HS-5 (cell line): ENCODE measurements at places on chromosomes 4 and X.

GRCh38 chr4:176790398-176790797, 2.3 kb downstream of the VEGFC start:
- no peak for DNase-seq

DNA sequence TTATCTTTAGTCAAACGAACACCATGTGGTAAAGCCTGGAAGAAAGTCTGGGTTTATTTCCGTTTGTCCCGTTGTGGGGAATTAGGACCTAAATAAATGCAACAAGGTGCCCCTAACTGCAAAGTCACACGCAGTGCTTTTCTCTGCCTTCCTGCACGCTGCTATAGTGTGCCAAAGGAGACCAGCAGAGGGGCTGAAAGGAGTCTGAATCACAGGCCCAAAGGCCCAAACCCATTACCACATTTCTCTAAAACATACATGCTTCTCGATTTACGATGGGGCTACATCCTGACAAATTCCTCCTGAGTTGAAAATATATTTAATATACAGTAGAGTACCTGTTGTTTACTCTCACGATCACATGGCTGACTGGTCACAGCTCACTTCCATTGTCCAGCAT, 4.5 kb downstream of the VEGFC start:
- no peak for DNase-seq

DNA sequence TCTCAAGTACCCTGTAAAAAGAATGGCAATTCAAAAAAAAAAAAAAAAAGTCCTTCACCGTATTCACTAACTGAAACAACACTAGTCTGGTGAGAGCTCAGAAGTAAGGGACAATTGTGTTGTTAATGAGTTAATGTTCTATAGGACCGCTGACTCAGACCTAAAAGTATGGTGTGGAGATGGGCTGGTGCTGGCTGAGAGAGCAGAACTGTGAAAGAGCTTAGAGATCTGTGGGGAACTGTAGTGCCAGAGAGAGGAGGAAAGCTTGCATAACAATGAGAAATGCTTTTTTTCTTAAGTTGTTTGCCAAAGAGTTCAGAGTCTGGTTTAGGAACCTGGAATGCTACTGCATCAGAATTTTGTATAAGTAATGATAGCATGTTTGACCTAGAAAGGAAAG, 65.1 kb downstream of the LHFPL1 start:
- no peak for DNase-seq

DNA sequence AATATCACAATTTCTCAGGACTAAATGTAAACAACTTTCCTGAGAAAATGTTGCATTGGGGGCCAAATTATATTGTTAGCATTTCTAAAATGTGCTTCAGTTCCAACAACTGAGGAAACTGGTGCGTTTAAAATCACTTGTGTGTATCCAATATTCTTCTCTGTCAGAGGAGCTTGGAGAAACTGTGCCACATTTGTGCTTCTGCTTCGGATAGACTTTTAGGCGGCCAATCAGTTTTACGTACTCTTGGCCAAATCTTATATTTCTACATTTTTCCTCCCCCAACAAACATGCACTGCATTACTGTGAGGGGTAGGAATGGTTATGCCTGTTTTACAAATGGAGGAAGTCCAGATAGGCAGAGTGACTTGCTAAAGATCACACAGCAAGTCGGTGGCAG, 27.4 kb upstream of the TRPC5OS start:
- DNase-seq = no peak

GRCh38 chr4:90641861-90642599, 514.8 kb downstream of the CCSER1 start:
- DNase-seq = peak; percentile 3

GRCh38 chr4:99084595-99084994, 4.0 kb downstream of the ADH5 start:
- DNase-seq = no peak

- no peak for DNase-seq
These were observed 13.4 kb downstream of the UFSP2 start for GRCh38 chr4:185412412-185412811.

GRCh38 chrX:120769576-120770341, 105.9 kb downstream of the CT47B1 start:
- peak; percentile 51 for DNase-seq

- DNase-seq = no peak
These were observed 20.8 kb downstream of the ATP5ME start for GRCh38 chr4:653080-653821.

GRCh38 chr4:90118527-90119195, 8.5 kb upstream of the CCSER1 start:
- no peak for DNase-seq

DNA sequence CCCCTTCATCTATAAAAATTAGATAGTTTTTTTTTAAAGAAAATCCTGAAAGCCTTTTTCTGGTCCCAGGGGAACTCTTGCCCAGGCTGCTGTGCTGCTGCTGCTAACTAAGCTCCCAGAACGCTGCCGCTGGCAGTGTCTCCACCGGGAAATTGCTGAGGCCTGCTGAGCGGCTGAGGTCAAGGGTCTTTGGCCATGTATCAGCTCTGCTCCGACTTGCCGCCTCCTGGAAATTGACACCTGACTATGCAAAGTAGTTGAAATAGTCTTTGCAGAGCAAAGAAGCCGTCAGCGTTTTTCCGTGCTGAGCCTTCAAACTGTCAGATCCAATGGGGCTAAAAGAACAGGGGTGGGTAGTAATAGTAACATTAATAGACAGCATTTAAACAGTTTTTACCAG, 839 bp downstream of the QDPR start:
- no peak for DNase-seq

DNA sequence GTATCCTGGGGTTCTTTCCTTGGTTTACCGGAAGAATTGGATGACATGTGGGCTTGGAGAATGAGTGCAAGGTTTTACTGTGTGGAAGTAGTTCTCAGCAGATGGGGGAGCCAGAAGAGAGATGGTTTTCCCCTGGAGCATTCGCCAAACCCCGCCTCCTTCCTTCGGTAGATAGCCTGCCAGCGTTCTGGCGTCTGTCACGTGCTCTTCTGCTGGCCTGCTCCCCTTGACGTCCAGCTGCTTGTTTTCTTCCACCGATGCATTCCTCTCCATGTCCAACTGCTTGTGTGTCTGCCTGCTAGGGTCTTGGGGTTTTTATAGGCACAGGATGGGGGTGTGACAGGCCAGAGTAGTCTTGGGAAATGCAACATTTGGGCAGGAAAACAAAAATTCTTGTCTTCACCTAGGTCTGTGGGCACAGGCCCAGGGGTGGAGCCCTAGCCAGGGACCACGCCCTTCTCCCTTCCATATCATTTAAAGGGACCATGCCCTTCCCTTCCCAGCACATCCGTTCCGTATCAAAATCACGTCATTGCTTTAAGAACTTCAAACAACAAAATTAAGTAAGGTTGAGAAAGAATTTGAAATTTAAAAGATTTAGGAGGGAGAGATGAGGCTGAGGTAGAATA, 538.7 kb upstream of the SMIM31 start:
- DNase-seq = no peak

- DNase-seq = no peak
These were observed 360.4 kb upstream of the AGA start for GRCh38 chr4:177802661-177803060.

- DNase-seq = peak; percentile 40
These were observed 110.2 kb upstream of the MYOZ2 start for GRCh38 chr4:119025420-119025819.

GRCh38 chr4:141462361-141462760, 174.0 kb upstream of the IL15 start:
- DNase-seq = no peak

GRCh38 chrX:136828830-136829229, 48.1 kb upstream of the ARHGEF6 start:
- DNase-seq = no peak

DNA sequence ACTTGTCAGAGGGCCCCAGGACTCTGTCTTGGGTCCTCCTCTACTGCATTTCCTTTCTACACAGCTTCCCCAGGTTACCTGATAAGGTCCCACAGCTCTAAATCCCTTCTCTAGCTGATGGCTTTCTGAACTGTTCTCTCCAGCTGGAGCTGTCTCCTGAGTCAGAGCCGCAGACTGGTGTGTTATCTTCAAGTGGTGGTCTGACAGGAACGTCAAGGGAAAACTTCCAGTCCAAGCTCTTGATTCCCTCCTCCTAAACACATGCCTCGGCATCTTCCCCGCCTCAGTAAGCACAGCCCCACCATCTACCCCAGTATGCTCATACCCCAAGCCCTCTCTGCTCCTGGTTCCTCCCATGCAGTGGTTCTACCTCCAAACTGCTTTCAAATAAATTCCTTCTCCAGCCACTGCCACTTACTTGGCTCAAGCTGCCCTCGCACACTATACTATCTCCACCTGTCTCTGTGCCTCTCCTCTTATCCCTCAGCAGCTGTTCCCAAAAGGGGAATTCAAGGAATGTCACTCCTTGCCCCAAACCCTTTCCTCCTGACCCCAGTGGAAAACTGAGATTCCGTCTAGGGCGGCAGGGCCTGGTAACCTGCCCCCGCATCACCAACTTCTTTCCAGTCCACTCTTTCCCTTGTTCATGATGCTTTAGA, 17.2 kb upstream of the CENPU start:
- no peak for DNase-seq

DNA sequence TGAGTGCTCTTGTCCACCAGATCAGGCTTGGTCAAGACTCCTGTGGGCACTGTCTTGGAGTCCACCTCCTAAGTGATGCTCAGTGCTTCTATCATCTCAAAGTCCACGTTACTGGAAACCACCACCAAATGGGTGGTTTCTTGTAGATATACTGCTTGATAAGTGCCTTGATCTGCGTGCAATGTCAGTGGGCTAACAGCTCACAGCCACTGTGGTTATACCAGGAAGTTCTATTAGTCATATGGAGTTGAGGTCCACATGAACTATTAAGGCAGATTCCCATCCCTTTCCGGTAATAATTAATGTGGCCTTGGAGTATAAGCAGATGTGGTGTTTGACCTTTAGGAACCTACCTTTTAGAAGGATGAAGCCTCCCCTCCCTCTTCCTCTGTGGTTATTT, 161.9 kb downstream of the ZNF518B start:
- no peak for DNase-seq

- no peak for DNase-seq
These were observed 110.2 kb downstream of the GNL3L start for GRCh38 chrX:54640103-54640690.

GRCh38 chrX:109691277-109691676, 41.8 kb downstream of the ACSL4 start:
- DNase-seq = no peak

DNA sequence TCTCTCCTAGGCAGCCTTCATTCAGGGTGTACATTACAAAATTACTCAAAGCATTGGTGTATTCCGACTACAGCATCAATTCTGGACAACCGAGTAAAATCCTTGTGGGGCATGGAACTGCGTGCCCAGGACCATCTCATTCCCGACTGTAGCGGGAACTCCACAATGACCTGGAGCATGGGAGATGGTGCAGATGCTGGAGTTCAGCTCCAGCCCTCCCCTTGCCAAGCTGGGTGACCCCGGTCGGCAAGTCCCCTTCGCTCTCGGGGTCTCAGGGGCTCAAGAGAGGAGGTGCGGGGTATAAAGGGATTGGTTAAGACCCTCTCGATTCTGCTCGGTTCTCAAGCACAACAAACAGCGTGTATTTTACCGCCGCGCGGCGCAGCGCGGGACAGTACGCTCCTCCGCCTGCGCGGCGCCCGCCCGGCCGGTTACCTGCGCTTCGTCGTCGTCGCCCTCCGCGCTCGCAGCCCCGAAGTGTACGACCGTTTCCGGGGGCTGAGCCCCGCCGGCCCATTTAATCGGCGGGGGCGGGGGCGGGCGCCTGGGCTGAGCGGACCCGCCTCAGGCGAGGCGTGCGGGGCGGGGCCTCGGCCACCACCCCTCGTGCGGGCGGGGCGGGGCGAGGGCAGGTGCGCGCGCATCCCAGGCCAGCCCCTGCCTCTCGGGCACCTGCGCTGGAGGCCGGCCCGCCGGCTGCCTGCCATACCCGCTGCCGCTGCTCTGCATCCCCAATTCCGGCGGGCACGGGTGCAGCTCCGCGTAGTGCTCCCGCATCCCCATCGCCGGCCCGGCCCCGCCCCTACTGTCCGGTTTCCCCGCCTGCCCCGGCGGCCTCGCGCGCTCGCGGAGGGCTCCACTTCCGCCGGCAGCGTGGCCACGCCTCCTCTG, at the start of gene G6PD:
Gene G6PD, minus strand, starts transcription at position 493 of the 891 bp plus-strand sequence. CDS start 691 bp downstream, outside the sequence.
- no peak for DNase-seq

DNA sequence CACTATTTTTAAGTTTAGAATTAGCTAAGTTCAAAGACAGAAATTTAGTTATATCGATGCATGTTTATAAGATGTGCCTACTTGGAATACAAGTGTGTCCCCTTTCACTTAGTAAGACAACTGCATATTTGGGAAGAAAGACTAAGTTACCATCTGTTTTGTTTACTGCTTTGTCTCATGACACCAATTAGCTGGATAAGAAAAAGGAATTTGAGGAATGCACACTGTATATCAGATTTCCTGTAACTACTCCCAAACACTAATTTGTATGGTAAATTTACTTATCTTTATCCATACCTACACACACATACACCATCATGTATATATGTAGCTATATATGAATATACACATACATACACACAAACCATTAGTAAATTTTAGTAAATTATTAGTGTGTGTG, 1442.8 kb upstream of the IGFBP7 start:
- DNase-seq = no peak

- DNase-seq = no peak
These were observed at the start of gene SHOX for GRCh38 chrX:630612-631496. SHOX (plus strand) TSS chrX:630791; CDS start chrX:630898, 107 bp downstream.

- DNase-seq = no peak
These were observed 3.3 kb downstream of the PQBP1 start for GRCh38 chrX:48901069-48901468.

DNA sequence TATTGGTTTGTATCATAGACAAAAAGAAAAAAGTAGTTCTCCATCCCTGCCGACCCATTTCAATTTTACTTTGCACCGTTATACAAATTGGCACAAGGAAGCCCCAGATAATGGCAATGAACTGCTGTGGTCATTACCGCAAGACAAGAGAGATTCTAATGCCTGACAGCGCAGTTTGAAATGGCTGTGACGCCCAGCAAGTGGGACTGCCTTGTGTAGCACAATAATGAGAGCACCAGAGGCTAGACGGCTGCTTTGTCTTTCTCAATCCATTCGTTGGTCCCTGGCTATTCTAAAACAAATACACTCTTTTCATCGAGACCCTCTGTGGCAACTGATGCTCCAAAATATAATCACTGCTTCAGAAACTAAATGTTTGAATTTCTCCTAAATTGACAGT, 192.4 kb upstream of the NEIL3 start:
- no peak for DNase-seq

DNA sequence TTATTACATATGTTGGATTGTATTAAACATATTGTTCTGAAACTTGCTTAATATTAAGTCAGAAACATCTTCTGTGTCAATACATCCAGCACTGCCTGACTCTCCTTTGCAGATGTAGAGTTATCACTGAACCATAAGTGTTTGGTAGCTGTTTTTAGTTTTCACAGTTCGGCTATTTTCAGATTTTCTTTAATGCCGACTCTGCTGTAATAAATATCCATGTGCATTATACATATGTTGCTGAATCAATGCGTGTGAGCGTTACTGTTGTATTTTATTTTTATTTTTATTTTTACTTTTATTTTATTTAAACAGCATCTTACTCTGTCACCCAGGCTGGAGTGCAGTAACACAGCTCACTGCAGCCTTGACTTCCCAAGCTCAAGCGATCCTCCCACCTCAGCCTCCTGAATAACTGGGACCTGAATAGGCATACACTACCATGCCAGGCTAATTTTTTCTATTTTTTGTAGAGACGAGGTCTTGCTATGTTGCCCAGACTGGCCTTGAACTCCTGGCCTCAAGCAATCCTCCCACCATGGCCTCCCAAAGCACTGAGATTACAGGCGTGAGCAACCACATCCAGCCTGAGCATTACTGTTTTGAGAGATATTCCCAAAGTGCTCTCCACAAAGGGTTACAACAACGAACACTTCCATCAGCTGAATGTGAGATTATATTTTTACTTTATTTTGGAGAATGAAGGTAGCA, 50.7 kb upstream of the NOCT start:
- DNase-seq = no peak
